M059J (cell line): ENCODE measurements at places on chromosomes 1 and 21. TPM values are rescaled to one million over a fixed set of nuclear protein-coding genes. Genes with fewer than 3 reads are reported as not detected.

AKR7A3 gene
- 0.37 TPM in 1 of 2 replicates, not detected in the other for total RNA-seq

PTGER3 gene
- total RNA-seq = 8.2 and 8.4 TPM in 2 replicates

KIF14 gene
- total RNA-seq = 17.1 and 19.3 TPM in 2 replicates

TRNP1 gene
- 3.9 and 11.6 TPM in 2 replicates for total RNA-seq

CAPN9 gene
- not detected in 2 replicates for total RNA-seq

CD48 gene
- 0.05 TPM in 1 of 2 replicates, not detected in the other for total RNA-seq

INKA2 gene
- 2.9 TPM in 2 replicates for total RNA-seq

SLC1A7 gene
- 0.25 TPM in 1 of 2 replicates, not detected in the other for total RNA-seq

JAM2 gene
- 1.7 and 3.0 TPM in 2 replicates for total RNA-seq

GRCh38 chr1:95386371-95386770 is 152.4 kb downstream of the RWDD3 start:
- DNase-seq = no peak

DNA sequence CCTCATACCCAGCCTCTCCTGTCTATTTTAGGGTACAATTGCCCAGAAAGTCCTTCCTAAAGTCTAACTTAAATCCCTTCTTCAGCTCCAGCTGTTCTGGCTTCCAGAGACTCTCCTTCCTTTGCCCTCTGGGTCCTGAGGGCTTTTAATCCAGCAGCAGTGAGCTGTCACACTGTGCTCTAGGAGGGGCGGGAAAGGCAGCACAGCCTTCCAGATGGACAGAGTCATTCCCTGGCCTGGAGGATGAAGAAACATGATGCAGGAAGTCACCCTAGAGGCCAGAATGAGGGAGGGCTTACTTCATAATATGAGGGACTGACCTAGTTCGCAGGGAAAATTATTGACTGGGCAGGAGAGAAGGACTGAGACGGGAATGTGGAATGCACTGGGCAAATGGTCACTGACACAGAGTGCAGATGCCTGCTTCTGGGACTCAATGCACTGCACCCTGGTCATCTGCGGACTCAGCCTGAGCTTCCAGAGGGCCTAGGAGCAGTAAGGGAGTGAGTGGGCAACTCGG is 1.3 kb downstream of the SH2D2A start:
- DNase-seq = peak; percentile 78

DNA sequence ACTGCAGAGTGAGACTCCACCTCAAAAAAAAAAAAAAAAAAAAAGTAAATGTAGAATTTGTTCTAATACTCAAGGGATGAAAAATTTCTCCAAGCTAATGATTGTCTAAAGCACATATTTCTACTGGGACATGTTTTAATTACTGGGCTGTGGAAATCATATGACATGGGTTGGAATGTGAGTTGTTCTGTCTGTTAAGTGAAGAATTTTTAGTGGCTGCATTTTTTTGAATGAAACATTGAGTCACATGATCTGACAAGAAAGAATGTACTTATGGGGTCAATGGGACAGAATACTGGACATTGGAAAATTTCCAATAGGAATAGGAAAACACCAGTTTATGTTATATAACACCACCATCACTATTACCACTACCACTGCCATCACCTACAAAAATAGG is 123.8 kb upstream of the IVNS1ABP start:
- peak; percentile 53 for DNase-seq

GRCh38 chr21:27423038-27423437 is 456.1 kb upstream of the ADAMTS5 start:
- DNase-seq = peak; percentile 95

DNA sequence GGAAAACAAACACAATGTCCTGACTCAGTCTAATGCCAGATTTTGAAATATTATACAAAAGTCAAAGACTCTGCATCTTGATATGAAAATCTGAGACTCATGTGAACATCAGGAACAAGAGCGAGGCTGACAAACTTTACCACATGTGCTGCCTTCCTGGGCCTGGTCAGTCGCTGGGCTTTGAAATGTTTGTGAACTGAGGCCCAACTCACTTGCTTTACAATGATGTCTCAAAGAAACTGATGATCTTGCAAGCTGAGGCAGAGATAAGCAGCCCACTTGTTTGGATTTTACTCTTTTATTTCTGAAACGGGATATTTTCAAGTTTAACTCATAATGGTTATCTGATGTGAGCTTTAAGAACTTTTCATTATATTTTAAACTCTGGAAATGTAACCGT is 2.1 kb downstream of the BCAR3 start:
- DNase-seq = no peak

GRCh38 chr1:42601472-42601871 is 56.8 kb upstream of the PPIH start:
- DNase-seq = no peak

DNA sequence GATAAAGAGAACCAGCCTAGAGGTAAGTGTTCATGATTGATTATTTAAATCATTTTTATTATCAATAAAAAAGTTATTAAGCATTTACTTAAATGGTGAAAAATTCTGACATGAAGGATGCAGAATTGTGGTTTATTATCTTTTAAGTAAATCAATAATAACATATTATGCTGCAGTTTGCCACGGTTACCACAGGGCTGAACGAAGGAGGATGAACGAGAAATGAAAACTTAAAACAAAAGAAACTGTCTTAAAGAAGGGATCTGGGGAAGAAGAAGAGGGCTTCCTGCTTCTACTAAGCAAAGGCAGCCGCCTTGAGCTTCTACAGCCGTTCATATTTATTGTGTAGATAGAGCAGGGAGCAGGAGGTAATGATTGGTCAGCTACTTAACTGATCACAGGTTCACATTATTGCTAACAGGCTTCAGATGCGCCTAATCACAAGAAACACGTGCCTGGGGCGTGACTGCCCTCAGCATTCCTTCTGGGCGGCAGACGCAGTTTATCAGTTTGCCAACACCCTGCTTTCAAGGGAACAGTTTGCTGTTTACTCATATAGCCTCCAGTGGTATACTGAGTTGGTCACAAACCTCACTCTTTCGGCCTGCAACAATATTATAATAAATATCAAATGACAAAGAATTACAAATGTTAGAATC is 5.8 kb upstream of the FNBP1L start:
- peak; percentile 31 for DNase-seq

GRCh38 chr1:61329556-61329955 is 247.2 kb downstream of the NFIA start:
- no peak for DNase-seq

DNA sequence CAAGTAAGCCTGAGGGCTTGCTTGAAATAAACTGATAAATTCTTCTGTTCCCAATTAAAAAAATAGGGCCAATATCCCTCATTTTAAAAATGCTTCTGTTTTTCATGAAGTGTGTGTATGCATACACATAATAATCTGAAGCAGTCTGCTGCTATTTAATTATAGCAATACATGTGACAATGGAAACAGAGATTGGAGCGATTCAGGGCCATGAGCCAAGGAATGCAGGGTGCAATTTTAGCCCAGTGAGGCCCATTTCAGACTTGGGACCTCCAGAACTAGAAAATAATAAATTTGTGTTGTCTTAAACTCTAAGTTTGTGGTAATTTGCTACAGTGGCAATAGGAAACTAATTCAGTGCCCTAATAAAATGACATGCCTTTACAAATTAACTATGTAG is 264.9 kb downstream of the LTN1 start:
- no peak for DNase-seq

GRCh38 chr1:177181280-177181630 is 10.5 kb downstream of the BRINP2 start:
- no peak for DNase-seq

GRCh38 chr21:45973475-45974072 is 8.0 kb upstream of the COL6A1 start:
- DNase-seq = peak; percentile 84

GRCh38 chr1:210917560-210918169 is 216.3 kb downstream of the KCNH1 start:
- DNase-seq = no peak

DNA sequence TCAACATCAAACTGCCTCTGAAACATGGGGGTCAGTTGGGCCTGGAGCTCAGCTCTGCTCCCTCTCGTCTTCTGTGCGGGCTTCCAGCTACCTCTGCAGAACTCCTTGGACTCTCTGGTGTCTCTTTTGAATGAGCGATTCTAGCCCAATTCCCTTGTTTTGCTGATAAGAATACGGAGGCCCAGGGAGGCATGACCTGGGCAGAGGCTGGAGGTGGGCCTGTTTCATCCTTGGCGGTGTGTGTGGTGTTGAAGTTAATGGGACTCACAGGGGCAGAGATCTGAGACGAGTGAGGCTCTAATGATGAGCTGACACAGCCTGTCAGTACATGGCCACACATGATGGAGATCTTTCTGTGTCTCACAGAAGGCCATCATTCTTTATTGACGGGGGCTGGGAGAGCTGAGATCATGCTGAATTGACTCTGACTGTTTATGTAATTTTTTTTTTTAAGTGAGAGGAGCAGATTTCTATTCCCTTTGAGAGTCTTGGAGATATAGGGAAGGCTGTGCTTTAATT is 134.5 kb downstream of the URB2 start:
- DNase-seq = no peak

DNA sequence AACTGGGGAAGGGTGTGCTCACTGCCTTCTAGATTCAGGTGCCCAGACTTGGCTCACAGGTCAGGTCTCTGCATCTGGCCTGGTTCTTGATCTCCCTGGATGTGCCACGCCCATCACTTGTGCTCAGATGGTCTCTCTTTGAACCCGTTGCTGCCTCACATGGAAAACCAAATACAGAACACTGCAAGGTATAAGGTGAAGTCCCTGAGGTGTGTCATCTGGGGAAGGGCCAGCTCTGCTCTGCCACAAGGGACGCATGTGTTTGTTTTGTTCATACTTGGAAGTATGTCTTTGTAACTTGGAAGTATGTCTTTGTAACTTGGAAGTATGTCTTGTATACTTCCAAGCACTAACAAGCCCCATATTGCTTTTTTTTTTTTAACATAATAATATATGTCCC is 13.4 kb upstream of the CRNN start:
- no peak for DNase-seq

DNA sequence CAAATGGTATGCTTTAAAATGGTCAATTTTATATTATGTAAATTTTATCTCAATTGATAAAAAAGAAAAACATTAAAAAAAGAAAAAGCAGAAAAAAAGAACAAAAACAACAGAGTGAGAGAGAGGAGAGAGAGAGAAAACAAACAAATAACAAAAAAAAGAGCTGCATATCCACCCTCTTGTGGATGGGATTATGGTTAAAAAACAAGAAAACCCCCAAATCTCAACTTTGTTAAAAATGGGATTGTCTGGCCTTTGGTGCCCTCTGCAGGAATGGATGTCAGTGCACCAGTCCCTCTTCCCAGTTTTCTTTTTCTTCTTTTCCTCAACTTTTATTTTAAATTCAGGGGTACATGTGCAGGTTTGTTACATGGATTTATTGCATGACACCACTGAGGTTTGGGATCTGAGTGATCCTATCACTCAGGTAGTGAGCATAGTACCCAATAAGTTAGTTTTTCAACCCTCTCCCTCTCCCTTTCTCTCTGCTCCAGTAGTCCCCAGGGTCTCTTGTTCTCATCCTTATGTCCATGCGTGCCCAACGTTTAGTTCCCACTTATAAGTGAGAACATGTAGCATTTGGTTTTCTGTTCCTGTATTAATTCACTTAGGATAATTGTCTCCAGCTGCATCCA is 28.1 kb downstream of the RNF187 start:
- DNase-seq = peak; percentile 34

GRCh38 chr1:229572286-229572685 is 13.8 kb upstream of the ABCB10 start:
- no peak for DNase-seq

DNA sequence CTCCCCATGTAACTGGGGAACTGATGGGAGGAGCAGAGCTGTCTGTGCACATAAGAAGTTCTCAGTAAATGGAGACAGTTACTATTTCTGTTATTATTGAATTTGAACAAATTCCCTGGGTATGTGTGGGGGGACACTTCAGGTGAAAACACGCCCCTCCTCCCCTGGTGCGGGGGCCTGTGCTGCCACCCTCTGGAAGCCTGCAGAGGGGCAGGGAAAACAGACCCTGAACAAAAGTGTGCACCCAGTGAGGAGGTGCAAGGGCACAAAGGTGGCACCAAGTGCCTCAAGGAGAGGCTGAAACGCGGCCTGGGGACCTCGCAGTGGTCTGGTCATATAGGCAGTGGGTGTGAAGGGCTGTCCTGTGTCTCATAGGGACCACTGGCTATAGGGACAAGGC is 18.2 kb upstream of the NADK start:
- no peak for DNase-seq

DNA sequence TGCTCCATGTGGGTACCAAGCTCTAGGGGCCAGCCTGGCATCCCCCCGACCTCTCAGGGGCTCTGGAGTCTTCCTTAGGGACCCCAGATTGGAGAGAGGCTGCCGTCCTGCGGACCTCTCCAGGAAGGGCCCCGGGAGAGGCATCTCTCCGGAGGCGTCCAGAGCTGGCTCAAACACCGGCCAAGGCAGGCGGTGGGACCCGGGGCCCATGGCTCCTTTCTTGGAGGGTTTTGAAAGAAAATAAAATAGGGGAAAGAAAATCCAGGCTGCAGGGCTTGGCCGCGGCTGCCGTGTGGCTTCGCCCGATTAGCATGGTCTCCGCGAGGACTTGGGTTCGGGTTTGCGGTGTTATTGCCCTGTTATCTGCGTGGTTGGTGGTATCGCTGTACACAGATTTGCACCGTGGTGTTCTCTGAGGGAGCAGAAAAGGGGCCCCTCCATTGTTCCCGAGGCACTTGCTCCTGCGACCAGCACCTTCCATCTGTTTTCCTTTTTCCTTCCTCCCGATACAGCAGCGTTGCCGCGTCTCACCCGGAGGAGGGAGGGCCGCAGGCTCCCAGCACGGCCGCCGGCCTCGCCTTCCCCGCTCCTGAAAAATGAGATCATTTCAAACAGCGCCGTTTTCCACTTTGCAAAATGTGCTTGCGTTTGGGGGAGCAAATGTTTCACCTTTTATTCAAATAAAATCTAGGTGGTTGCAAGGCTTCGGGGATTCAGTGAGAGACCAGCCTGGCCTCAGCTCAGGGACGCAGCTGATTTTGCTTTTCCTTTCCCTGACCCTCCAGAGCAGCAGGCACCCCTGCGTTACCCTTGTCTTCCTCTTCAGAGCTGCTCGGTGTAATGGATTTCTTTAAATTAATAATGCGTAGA is 86.3 kb downstream of the PRDM16 start:
- DNase-seq = no peak

DNA sequence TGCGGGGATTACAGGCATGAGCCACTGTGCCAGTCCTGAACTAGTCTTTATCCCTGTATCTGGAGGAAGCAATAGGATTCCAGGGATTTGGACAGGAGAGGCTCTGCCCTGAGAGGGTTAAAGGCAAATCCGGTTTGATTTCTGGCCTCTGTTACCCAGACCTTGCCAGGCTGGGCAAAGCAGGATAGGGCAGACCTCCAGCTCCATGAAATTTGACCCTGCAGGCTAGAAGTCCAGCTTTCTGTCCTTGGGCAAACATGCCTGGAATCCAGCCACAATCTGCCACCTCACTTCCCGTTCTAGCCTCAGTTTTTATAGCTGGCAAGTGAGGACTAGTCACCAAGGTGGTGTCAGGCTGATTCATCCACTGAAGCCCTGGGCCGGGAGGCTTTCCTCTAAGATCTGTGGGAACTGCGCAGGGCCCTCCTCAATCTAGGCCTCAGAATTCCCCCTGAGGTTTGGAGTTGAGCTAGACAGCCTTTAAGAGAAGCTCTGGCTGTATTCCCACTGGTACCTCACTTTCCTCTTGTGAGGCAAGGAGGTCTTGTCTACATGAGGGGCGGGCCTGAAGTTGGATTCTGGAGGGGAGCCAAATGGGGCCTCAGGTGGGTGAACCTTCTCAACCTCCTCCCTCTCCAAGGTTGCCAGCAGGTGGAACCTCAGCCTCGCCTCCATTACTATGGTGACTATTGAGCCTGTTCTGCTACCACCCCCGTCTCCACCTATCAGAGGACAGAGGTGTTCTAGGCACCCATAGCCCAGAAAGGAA is 7.0 kb upstream of the P3R3URF start:
- DNase-seq = peak; percentile 100

GRCh38 chr1:79472067-79472656 is 465.6 kb upstream of the ADGRL4 start:
- no peak for DNase-seq
